HFFc6 (cell line): ENCODE measurements at places on chromosomes 4 and X. TPM values are rescaled to one million over a fixed set of nuclear protein-coding genes. Genes with fewer than 3 reads are reported as not detected.
A peak's percentile ranks its signal among the peaks of the same experiment; 100 is the strongest.

- peaks cover 45% of the 10 kb centered on the region for H3K4me1 ChIP-seq
- H3K36me3 ChIP-seq = peaks cover 18% of the 10 kb centered on the region
- peak; percentile 93 for DNase-seq
Observed at GRCh38 chr4:87060957-87061356, 126.1 kb downstream of the AFF1 start.

DNA sequence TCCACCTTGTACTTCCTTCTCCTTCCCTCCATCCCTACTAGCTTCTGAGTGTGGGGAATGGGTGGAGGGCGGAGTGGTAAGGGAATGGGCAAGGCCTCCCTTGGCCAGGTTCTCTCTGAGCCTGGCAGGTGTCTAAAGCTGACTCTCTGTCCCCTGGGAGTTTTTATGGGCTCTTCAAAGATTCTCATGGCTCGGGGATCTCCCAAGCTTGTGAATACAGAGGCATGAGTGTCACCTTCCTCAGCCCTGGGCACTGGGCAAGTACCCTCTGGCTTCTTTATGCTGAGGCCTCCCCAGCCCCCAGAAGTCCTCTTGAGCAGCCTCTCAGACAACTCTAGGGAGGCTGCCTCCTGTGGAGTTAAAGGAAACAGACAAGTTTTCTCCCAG lies 32.5 kb upstream of the DDX3X start:
- H3K36me3 ChIP-seq = no peaks in the 10 kb centered on the region
- no peak for DNase-seq
- H3K27ac ChIP-seq = peak overlapping the region; percentile 91
- peaks cover 2% of the 10 kb centered on the region for H3K27me3 ChIP-seq
- no peak overlapping the region; the same call in 1 of the 2 replicates for H3K4me3 ChIP-seq

DNA sequence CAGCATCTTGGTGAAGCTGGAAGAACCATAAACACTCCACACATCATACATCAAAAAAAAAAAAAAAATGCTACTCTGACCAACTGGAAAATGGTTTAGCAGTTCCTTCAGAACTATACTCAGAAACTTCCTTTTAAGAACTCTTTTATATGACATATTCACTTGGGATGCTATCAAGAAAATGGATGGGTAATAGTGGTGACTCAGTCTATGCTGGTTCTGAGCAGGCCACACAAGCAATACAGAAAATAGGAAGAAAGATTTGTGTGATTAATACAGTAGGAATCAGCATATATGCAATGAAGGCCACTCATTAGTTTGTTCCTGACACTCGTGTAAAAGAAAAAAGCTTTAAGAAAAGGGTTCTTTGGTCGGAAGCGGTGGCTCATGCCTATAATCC lies 123.5 kb upstream of the FAT4 start:
- H3K4me3 ChIP-seq = no peak overlapping the region
- H3K27ac ChIP-seq = peak overlapping the region; percentile 53
- H3K27me3 ChIP-seq = no peaks in the 10 kb centered on the region
- H3K36me3 ChIP-seq = no peaks in the 10 kb centered on the region
- peak; percentile 81 for DNase-seq

- no peak overlapping the region for H3K27ac ChIP-seq
- H3K36me3 ChIP-seq = no peaks in the 10 kb centered on the region
- H3K4me3 ChIP-seq = no peak overlapping the region
Observed at GRCh38 chr4:116073051-116073450, 959.6 kb upstream of the NDST4 start.

The MAGEC3 gene
- not detected in 2 replicates for total RNA-seq

- peak overlapping the region; percentile 70 for H3K27ac ChIP-seq
- H3K36me3 ChIP-seq = no peaks in the 10 kb centered on the region
- H3K27me3 ChIP-seq = peaks cover 7% of the 10 kb centered on the region; the same call in 1 of the 2 replicates
- peak; percentile 73 for DNase-seq
- H3K4me3 ChIP-seq = peak overlapping the region; percentile 71
Observed at GRCh38 chr4:99868126-99868596, 26.1 kb downstream of the LAMTOR3 start.

- no peaks in the 10 kb centered on the region for H3K36me3 ChIP-seq
- no peaks in the 10 kb centered on the region for H3K27me3 ChIP-seq
- no peak for DNase-seq
- no peak overlapping the region for H3K4me3 ChIP-seq
- H3K27ac ChIP-seq = no peak overlapping the region; the same call in 1 of the 2 replicates
Observed at GRCh38 chrX:120726294-120726693, 96.4 kb upstream of the C1GALT1C1 start.

The TMEM150C gene
- total RNA-seq = not detected in 3 replicates

DNA sequence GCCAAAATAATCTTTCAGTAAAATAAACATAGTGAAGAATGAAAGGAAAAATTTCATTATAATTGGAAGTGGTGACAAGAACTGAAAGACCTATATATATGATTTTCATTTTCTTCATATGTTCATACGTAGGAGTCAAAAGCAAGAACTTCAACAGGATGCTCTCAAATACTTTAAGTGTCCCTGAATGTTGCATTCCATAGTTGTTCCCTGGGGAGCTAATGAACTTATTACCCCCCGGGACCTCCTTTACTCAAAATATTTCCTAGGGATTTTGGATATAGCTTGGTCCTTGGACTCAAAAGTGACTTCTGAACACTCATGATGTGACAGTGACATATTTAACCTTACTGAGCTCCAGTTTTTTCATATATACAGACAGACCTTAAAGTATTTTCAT lies 44.9 kb upstream of the NDST4 start:
- H3K27me3 ChIP-seq = no peaks in the 10 kb centered on the region
- H3K36me3 ChIP-seq = no peaks in the 10 kb centered on the region
- H3K27ac ChIP-seq = no peak overlapping the region
- peaks cover 11% of the 10 kb centered on the region; the same call in 1 of the 2 replicates for H3K4me1 ChIP-seq

The ARX gene
- total RNA-seq = not detected in 3 replicates

DNA sequence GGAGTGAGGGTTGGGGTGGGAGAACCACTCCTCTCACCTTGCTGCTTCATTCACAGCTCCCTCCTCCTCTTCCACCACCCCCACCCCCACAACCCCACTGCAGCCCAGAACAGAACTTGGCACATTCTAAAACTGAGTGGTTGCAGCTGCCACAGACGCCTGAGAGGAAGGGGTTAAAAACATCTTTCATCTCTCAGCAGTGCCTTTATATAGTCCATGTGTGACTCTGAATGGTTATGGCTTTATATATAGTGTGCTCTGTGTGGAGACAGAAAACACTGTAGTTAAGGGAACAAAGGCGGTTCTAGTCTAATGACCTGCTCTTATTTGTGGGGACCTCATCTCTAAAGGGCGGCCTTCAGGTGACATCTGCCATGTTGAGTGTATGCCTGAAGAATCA lies 144.8 kb downstream of the BCOR start:
- H3K36me3 ChIP-seq = no peaks in the 10 kb centered on the region
- no peak for DNase-seq
- peaks cover 11% of the 10 kb centered on the region; the same call in 1 of the 2 replicates for H3K4me1 ChIP-seq
